Activated B cell treated with CpG ODN at 0.5 μM for 24 hours (primary cell): ENCODE measurements at places on chromosomes 2 and 18. TPM values are rescaled to one million over a fixed set of nuclear protein-coding genes. Genes with fewer than 3 reads are reported as not detected.

- H3K36me3 ChIP-seq = no peaks in the 10 kb centered on the region
- H3K4me3 ChIP-seq = no peak overlapping the region
- DNase-seq = no peak
- no peak overlapping the region for H3K27ac ChIP-seq
Measured at GRCh38 chr2:204268458-204268857, 276.8 kb upstream of the PARD3B start.

DNA sequence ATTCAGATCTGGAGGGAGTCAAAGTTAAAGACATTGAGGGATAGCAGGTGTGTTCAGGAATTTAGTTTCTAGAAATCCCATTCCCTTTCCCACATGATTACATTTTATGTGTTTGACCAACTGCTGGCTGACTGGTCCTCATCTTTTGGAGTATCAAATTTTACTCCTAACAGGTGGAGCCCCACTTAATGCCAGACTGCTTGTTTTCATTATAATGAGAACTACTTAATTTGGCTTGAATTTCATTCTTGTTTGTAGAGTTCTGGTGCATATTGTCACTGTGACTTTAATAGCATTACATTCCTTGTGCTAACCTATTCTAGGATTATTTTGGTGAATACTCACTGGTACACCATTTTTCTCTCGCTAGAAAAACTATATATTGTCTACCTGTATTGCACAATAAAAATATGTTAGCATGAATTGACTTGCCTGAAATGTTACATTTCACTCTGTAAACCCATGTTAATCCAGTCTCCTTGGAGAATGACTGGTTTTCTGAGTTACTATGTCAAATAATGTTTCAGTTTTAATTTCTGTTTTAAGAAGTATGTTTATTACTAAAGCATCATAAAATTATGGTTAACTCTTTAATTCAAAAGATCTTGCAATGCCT lies 98.2 kb downstream of the TANC1 start:
- no peak for DNase-seq
- no peak overlapping the region for H3K4me3 ChIP-seq
- H3K36me3 ChIP-seq = no peaks in the 10 kb centered on the region
- H3K27ac ChIP-seq = no peak overlapping the region
- peaks cover 2% of the 10 kb centered on the region for H3K4me1 ChIP-seq

DNA sequence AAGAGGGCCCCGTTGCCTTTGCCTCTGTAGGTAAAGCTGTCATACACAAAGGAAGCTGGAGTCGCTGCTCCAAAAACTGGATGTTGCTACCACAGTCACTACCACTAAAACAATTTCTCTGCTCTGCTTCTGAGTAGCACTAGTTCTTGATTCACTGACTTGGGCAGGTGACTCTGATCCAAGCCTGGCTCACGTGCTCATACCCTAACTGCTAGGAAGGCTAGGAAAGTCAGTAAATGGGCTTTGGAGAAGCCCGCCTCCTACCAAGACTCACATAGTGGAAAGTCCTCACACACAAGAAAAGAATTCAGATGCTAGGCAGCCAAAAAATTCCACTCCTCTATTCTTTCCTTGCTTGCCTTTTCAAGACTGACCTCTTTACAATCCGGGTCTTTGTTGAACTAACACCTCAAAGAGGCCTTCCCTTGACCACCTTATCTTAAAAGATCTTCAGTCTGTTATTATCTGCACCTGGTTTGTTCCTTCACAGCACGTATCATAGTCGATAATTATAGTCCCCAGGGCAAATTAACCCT lies 11.4 kb upstream of the DYNC1I2 start:
- H3K27me3 ChIP-seq = peaks cover 9% of the 10 kb centered on the region
- H3K4me1 ChIP-seq = no peaks in the 10 kb centered on the region
- H3K4me3 ChIP-seq = no peak overlapping the region

DNA sequence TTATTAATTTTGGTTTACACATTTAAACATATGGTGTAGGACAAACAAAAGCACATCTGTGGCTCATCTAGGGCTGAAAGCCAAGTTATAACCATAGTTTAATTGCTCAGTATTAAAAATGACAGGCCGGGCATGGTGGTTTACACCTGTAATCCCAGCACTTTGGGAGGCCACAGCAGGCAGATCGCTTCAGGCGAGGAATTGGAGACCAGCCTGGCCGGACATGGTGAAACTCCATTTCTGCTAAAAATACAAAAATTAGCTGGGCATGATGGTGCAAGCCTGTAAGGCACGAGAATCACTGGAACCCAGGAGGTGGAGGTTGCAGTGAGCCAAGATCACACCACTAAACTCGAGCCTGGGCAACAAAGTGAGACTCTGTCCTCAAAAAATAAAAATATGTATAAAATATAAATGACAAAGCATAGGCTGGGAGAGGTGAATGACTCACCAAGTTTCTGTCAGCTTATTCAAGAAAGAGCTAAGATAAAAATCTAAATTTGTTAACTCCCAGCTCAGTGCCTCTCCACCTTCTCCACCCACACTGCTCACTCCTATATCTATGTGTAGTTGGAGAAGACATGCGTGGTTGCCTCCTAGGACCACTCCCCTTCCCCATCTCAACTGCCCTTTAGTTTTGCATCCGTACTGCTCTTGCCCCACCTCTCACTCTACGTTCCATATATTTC lies 79.2 kb upstream of the PID1 start:
- no peaks in the 10 kb centered on the region for H3K36me3 ChIP-seq
- H3K27me3 ChIP-seq = no peaks in the 10 kb centered on the region
- H3K4me1 ChIP-seq = no peaks in the 10 kb centered on the region
- no peak for DNase-seq

DNA sequence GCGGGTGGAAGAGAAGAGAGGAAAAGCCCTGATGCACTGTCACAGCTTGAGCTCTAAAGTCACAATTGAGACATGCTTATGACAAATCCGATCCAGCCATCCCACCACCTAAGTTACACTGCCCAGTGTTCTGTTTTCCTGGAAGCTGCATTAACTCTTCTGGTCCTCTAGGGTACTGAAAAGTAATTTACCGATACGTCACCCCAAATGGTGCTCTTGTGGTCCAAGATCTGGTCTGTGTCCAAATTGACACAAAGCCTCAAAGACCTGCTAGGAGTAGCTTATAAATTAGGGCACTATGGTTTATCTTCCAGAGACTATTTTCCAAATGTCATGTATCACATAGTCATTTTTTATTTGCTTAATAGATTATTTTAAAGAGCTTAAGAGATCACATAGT lies 186.7 kb upstream of the ETAA1 start:
- peaks cover 3% of the 10 kb centered on the region for H3K27me3 ChIP-seq
- no peak overlapping the region for H3K4me3 ChIP-seq
- no peak overlapping the region for H3K27ac ChIP-seq
- no peak for DNase-seq

DNA sequence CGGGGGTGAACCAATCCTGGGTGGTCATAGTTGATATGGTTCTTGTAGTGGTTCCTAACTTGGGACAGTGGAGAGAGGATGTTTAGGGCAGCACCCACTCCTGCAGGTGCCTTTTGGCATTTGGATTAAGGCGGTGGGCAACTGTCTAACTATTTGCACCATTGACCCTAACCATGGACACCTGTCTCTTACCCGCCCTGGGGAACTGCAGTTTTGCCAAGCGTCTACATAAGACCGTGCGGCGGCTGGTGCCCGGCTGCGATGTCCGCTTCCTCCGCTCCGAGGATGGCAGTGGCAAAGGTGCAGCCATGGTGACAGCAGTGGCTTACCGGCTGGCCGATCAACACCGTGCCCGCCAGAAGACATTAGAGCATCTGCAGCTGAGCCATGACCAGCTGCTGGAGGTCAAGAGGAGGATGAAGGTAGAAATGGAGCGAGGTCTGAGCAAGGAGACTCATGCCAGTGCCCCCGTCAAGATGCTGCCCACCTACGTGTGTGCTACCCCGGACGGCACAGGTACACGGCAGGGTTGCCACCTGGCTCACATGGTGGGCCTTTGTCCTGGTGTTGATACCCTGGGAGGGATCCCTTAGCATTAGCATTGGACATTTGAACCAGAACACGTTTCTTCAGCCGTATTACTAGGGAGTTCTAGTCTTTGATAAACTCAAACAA lies 46.3 kb downstream of the HK2 start:
- no peaks in the 10 kb centered on the region for H3K4me1 ChIP-seq
- DNase-seq = no peak
- H3K36me3 ChIP-seq = peaks cover 82% of the 10 kb centered on the region
- no peak overlapping the region for H3K27ac ChIP-seq
- H3K27me3 ChIP-seq = no peaks in the 10 kb centered on the region

GRCh38 chr2:112626604-112627059 lies 19.1 kb upstream of the SLC20A1 start:
- no peak overlapping the region for H3K27ac ChIP-seq
- peak overlapping the region; percentile 44 for H3K4me3 ChIP-seq
- peaks cover 30% of the 10 kb centered on the region for H3K4me1 ChIP-seq

- no peak overlapping the region for H3K27ac ChIP-seq
- no peak for DNase-seq
- H3K27me3 ChIP-seq = peaks cover 14% of the 10 kb centered on the region
- no peaks in the 10 kb centered on the region for H3K4me1 ChIP-seq
- no peak overlapping the region for H3K4me3 ChIP-seq
Measured at GRCh38 chr2:158979772-158980171, 11.3 kb downstream of the TANC1 start.

DNA sequence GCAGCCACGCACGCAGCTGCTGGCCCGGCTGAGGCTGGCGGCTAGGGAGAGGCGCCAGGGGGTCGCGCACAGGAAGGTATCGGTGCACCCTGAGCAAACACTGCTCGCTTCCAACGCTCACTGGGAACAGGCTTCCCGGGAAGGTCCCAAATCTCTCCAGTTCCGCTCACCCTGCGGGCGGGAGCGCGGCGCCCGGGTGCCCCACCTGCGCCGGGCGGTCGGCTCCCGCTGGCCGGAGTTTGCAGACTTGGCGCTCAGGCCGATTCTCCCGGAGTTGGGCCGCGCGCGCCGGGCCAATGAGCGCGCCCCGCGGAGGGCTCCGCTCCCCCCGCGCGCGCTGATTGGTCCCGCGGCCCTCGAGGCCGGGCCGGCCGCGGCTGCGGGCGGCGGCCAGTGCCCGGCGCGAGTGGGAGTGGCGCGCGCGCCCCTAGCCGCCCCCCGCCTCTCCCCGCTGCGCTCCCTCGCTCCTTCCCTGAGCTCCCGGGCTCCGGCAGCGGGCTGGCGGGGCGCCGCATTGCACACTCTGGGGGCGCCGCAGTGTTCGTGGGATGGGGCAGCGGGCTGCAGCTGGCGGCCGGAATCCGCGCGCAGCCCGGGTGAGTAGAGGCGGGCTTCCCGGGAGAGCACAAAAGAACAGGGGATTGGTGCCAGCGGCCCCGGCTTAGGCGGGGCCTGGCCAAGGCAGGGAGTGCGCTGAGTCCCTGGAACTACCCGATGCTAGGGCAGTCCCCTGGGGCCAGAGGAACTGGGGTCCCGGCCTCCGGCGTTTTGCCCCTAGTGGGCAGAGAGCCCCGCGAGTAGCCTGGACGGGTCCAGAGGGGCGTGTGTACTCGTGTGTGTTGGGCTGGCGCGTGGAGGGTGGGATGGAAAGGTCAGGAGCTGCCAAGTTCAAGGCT lies at the start of gene LYPD6:
Gene LYPD6 (plus strand): TSS at position 461 of the 896 bp plus-strand sequence. CDS start 107,122 bp downstream, outside the sequence.
- H3K4me1 ChIP-seq = peaks cover 16% of the 10 kb centered on the region
- H3K27me3 ChIP-seq = peaks cover 43% of the 10 kb centered on the region
- H3K27ac ChIP-seq = no peak within 1 kb of the TSS
- no peak for DNase-seq

DPYSL5 gene
- not detected in 2 replicates for total RNA-seq

ANKRD29 gene
- not detected in 2 replicates for total RNA-seq

CCDC68 gene
- total RNA-seq = 0.24 and 0.33 TPM in 2 replicates

PCARE gene
- not detected in 2 replicates for total RNA-seq

RASGRP3 gene
- total RNA-seq = 179 and 205 TPM in 2 replicates

ANKRD30BL gene
- not detected in 2 replicates for total RNA-seq
